ENCODE measurements at places on chromosomes 4 and X.

GRCh38 chr4:127261476-127261875 is 371.3 kb upstream of the INTU start:
- DNase-seq: no peak

GRCh38 chr4:67522851-67523671 is 22.2 kb downstream of the CENPC start:
- DNase-seq: no peak

GRCh38 chrX:143853488-143853887 is 30.4 kb upstream of the UBE2NL start:
- DNase-seq: no peak

GRCh38 chrX:129557844-129558480 is 17.9 kb downstream of the OCRL start:
- no peak for DNase-seq

DNA sequence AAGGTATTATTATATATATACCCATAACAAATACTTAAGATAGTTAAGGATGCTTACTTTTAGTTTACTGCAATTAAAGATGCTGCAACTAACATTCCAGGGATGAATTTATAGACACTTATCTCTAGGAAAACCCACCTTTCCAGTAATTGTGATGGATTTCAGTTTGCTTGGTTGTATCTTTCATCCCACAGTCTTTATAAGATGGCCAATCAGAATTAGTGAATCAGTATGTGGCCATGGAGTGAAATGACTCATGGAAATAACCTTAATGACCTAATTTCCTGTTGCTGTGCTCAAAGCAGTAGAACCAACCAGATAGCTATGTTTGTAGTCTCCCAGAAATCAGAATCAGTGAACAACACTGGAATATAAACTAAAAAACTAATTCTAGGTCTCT is 26.4 kb downstream of the MOSPD2 start:
- peak; percentile 26 for DNase-seq

GRCh38 chrX:19566359-19567222 is 51.3 kb upstream of the MAP3K15 start:
- peak; percentile 45 for DNase-seq

DNA sequence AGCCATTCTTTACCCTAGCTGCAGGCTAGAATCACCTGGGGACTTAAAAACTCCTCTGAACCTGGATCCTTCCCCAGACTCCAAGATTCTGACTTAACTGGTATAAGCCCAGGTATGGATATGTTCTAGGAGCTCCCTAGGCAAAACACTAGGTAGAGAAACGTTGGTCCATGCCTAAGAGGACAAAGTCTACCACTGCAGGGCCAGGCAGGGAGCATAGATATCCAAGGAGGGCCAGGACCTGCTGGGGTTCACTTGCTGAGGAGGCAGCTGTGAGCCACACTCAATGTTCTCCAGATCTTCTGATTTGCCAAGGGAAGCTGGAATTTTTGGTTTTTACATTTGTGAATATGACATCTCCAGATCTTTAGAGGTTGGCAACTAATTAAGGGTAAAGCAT is 48.6 kb upstream of the TRIM2 start:
- DNase-seq: no peak

DNA sequence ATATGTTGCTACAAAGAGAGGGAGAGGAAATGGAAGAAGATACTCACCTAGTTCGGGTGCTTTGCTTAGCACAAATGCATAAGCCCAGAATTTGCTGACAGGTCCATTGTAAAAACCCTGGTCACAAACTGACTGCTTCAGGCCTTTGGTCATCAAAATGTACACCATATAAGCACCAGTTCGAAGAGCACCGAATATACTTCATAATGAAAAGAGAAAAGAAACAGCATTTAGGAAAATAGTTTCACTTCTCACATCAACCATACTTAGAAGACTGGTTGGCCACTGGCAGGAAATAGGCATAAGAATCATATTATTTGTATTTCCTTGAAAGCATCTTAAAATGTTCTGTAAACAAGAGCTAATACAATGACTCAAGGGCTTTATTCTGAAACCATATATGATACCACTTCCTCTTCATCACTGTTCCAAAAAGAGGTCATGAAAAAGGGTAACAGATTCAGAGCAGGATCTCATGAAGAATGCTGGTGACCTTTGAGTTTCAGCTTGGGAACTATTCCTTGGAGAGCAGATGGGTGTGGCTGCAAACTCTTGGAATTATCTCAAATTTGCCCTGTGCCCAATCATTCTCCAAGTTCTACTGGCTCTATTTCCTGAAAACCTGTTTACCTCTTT is 138.7 kb downstream of the ELOVL6 start:
- DNase-seq: peak; percentile 54

- no peak for DNase-seq
These were observed 603.2 kb upstream of the FAM241A start for GRCh38 chr4:111542056-111542455.

DNA sequence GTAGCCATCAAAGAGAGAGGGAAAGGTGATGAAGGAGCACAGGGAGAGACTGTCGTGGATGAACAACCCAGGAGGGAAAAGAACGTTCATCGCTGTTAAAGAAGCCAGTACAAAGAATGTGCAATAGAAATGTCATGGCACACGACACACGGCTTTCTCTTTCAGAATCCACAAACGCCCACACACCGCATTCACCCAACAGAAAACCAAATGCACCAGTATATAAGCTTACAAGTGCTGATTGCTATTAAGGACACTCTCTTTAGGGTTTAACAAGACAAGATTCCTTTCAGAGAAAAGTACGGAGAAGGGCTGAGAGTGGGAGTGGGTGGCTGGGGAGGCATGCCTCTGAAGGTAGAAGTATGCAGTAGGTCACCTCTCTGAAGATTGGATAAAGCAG is 80.2 kb downstream of the C4orf51 start:
- no peak for DNase-seq

DNA sequence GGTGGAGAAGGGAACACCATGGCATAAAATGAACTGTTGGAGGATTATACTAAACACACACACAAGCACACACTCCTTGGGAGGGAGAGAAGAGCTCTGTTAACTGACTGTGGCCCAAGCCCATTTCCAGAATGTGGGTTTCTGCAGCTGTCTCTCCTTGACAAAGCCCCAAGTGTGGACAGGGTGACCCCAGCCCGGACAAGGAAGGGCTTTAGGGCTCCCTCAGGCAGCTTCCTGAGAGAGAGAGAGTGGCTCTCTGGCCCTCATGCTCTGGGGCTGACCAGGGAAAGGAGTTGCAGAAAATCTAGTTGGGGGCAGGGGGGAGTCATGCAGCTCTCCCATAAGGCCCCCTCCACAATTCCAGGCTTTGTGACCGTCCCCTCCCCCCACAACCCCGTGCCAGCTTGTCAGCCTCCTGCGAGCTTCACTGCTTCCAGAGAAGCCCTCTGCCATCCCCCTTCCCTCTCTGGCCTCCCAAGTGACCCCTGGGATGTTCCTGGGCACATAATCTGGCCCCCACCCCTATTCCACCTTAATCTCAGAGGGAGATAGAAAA is 590 bp downstream of the ARHGEF9 start:
- no peak for DNase-seq

- no peak for DNase-seq
These were observed 53.5 kb downstream of the APBB2 start for GRCh38 chr4:41160856-41161255.

DNA sequence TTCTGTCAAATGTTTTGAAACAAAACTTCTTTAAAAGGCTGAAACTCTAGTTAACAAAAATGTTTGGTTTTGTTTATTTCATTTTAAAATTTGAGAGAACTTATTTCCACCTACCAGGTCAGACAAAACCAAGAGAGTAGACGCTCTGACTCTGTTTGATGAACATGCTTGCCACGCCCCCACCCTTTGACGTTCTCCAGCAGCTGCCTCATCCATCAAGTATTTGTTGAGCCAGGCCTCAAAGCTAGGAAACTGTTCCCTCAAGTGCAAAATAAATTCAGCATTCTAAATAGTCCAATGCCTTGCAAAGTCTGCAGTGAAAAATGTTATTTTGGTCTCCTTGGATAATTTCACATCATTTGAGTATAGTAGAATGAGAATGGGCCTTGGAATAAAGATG is 121.6 kb downstream of the GUCY2F start:
- no peak for DNase-seq

DNA sequence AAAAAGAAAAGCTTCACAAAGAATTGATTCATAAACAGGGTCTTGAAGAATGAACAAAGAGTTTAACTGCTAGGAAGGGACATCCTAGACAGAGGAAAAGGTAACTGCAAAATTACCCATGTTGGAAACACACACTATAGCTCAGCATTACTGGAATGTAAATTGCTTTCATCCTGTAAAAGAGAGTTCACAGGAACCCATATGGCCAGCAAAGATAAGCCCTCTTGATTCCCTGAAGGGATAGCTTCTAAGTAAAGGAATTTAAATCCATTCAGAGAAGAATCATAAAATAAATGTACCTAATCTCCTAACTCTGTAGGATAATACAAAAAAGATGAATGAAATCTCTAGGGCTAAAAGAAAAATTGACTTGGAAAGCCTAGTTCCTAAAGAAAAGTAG is 107.1 kb upstream of the INTU start:
- DNase-seq: no peak

DNA sequence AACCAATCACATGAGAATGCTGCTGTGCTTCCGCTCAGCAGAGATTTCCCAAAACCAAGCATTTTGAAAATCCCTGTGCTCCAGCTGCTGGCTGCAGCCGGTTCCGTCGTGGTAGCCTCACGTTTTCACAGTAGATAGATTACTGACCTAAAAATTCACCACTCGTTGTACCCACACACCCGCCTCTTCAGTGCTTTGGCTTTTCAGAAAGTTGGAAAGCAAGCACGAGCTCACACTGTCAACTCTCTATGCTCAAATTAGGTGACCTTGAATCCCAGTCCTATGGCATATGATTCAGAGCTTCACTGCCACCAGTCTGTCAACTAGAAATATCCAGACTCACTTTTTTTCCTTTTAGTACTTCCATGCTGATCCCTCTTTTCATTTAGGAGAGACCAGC is 168.9 kb downstream of the DCTD start:
- no peak for DNase-seq

DNA sequence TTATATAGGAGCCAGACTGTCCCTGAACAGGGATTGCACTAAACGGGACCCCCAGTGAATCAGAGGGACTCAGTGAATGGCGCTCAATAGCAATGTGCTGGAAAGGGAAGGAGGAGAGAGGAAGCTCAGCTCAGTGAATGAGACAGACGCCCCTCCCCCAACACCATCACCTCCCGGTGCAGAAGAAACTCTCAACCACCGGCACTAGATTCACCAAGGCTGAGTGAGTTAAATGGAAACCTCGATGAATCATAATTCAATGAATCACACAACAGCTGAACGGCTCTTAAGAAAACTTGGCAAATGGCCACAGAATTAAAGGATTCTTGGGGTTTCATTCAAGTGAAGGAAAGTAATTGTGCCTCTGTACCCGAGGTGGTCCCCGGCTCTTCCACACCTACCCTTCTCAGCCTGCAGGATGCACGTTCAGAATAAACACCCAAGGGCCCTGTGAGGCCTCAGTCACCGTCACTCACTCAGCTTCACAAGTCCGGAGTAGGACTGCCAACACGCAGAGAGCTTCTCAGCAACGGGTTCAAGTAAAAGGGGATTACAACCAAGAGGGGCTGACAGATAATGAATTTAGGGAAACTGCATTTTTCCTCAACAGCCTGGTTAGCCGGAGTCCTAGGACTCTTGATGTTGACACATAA is 29.3 kb downstream of the CRMP1 start:
- no peak for DNase-seq

- DNase-seq: no peak
These were observed 982.2 kb downstream of the PCDH7 start for GRCh38 chr4:31702326-31702725.

- no peak for DNase-seq
These were observed 676.6 kb downstream of the FAT4 start for GRCh38 chr4:125991398-125991797.

GRCh38 chr4:4838936-4839810 is 20.3 kb upstream of the MSX1 start:
- no peak for DNase-seq

DNA sequence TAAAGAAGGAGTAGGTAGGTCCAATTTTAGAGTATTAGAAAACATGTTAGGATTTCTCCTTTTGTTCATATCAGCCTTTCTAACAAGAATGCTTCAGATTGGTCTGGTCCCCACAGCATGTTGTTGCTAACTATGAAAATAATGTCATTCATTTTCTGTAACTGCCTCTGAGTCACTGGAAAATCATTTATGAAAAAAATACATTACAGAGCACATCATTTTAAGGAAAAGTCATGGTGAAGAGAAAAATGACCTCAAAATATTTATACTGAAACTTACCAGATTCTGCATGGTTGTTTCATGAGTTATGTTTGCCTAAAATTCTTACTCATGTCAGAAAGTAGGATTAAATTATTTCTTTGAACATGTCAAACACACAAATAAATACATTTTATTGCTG is 35.2 kb downstream of the DTHD1 start:
- no peak for DNase-seq

- no peak for DNase-seq
These were observed 88.1 kb downstream of the PCDH7 start for GRCh38 chr4:30808276-30808675.

GRCh38 chr4:8267077-8267476 is 2.5 kb upstream of the HTRA3 start:
- no peak for DNase-seq

DNA sequence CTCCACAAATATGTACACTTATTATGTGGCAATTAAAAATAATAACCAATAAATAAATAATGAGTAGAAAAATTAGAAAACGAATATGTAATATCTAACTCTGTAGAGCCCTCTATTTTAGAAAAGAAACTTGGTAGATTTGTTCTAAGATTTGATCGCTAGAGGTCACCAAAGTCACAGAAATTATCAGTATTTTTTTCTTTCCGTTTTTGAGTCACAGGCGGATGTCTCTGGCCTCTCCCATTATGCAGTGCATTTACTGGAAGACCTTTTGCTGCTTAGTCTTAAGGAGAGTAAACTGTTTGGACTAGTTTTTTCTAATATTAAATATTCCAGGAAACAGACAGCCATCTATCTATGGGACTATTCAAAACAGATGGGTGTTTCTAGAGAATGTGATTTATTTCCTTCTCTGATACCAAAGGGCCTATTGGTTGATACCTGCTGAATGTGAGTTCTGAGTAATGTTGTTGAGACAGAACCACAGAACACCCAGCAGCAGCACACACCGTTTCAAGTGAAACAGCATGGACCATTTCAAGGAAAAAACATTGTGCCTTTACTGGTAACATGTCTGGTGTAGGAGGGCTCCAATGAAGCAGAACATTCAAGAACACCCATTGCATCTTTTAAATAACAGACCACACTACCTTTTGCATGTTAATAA is 34.0 kb upstream of the GYPA start:
- DNase-seq: peak; percentile 28

DNA sequence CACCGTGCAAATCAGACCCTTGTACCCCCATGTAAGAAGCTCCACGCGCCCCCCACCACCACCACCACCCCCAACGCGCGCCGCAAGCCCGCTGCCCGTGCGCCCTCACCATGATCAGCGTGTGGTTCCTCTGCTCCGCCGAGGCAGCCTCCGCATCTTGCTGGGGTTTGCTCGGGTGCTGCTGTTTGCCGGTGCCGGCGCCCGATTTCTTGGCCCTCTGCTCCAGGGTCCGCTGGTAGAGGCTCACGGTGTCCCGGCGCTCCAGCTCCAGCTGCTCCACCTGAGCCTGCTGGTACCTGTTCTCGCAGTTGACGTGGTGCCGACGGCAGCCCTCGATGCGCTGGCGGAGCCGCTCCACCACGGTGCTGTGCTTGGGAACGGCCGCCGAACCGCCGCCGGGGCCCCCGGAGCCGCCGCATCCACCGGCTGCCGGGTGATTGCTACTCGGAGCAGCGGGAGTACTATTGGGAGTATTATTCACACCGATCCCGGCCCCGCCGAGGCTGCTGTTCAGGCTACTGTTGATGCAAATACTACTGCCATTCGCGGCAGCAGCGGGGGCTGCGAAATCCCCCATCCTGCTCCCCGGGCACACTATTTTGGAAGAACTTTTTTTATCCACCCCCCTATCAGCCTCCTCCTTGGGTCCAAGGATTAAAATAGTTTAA is 1.1 kb downstream of the MAML3 start:
- DNase-seq: peak; percentile 33
